ENCODE measurements at places on chromosomes 2 and 18.

GRCh38 chr2:171522052-171522787, at the start of gene CYBRD1:
Gene CYBRD1 (plus strand): TSS chr2:171522474. CDS start chr2:171522546, 72 bp downstream.
- peak; percentile 92 for DNase-seq

DNA sequence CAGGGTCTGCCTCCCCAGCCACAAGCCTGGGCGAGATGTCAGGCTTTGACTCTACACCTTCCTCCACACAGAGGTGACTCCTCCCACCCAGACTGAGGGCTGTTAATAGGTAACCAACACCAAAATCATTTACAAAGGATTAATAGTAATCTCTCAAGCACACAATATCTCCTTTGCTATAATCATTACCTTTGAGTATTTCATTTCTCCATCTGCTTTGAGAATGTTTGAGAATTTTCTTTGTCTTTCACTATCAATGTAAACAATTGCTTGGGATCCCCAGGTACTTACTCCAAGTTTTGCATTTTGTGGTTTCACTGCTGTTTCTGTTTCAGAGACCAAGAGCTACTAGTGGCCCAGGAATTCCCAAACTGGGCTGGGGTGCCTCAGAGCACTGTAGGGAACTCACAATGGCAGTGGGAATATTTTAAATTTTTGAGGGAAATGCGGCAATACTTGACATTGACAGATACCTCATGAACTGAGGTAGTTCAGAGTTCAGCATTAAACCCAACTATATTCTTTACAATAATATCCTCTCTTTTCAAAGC, 166.4 kb upstream of the MGAT5 start:
- DNase-seq = no peak

DNA sequence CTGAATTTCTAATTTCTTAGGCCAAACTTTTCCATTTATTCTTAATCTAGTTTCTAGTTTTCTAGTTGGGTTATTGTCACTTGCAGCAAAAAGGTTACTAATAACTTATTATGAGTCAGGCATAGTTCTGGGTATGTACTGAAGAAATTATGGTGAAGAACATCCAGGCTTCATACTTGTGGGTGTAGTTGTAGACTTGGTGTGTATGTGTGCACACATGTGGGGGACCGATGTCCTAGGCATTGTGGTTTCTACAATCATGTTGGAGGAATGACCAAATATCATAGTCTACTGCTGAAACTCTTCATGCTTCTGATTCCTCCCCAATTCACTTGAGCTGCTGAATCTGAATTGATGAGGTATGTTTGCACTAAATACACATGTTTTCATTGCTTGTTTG, 141.2 kb downstream of the PMAIP1 start:
- DNase-seq = no peak

GRCh38 chr2:232389327-232389726, 10.8 kb downstream of the ALPP start:
- DNase-seq = no peak

GRCh38 chr18:48781988-48782363, 168.8 kb downstream of the SMAD7 start:
- DNase-seq = no peak

Data from globus pallidus (tissue), 1 donor.